ENCODE measurements at places on chromosomes 16 and 17. TPM values are rescaled to one million over a fixed set of nuclear protein-coding genes. Genes with fewer than 3 reads are reported as not detected.

Gene CFAP97D1
- total RNA-seq, result not detected

Gene PIRT
- total RNA-seq, result not detected

DNA sequence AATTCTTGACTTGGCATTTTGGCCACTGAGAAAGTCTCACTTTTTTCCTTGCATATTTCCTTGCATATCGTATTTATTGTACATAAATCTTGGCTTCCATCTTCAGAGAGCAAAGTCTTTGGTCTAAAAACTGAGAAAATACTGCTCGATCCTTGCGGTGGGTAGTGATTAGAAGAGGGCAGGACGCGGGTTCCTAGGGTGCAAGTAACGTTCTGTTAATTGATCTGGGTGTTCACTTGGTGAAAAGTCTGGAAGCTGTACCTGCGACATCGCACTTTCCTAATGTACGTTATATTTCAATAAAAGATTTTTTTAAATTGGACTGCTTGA lies 758 bp upstream of the UBALD2 start:
- DNase-seq, result no peak

DNA sequence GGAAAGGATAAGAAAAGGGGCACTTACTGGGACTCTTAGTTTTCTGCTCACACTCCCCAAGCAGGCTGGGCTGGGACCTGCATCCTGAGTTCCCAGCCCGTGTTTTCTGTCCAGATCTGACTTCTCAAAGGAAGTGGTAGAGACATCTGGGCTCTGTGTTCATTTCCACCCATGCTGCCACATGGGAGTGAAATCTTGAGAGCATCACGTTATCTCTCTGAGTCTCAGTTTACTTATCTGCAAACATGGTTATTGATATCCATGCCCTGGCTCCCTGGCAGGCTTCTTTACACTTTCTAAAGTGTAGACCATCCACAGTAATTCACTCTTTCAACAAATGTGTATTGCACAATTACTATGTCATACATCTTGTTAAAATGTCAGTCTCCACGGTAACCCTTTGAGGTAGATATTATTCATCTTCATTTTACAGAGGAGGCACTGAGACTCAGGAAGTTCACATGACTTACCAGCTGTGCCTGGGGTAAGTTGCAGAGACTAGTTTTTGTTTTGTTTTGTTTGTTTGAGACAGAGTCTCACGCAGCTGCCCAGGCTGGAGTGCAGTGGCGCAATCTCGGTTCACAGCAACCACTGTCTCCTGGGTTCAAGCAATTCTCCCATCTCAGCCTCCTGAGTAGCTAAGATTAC lies 3.4 kb downstream of the ZNF688 start:
- DNase-seq, result no peak
